Stimulated activated CD8-positive, alpha-beta memory T cell treated with anti-CD3 and anti-CD28 coated beads, Interleukin-7, amount 100 ng/mL, for 1 hour (primary cell): ENCODE measurements at places on chromosomes 6 and 20.

DNA sequence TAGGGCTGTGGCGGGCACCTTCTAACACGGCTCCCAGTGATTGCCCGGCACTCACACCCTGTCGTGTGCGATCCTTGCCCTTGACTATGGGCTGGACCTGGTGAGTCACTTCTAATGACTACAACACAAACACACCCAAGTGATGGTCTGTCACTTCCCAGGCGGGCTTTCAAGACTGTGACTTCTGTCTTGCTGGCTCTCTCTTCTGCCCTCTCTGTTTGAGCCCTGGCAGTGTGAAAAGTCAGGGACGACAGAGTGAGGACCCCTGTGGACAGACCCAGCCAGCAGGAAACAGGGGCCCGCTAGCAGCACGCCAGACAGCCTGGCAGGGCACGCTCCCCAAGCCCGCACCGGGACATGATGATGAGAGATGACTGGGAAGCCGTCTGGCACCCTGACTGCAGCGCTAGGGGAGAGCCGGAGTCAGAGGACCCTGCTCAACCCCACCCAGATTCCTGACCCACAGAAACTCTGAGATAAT, 43.0 kb downstream of the KIF16B start:
- DNase-seq = no peak

DNA sequence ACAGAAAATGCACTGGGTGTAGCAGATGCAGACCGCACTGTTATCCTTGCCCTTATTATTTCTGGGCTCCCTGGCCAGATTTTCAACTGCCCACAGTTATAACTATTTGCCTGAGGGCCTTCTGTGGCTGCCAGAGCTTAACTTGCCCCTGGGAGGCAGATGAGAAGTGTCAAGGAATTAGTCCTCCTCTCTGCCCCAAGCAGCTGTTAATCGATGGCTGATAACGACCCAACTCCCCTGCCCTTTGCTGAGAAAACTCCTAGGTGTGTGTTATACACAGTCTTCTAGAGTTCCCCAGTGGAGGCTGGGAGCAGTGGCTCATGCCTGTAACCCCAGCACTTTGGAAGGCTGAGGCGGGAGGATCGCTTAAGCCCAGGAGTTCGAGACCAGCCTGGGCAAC, 44.4 kb upstream of the SHLD1 start:
- no peak for DNase-seq

- DNase-seq = no peak
Measured at GRCh38 chr6:152404086-152404857, 232.9 kb downstream of the SYNE1 start.

DNA sequence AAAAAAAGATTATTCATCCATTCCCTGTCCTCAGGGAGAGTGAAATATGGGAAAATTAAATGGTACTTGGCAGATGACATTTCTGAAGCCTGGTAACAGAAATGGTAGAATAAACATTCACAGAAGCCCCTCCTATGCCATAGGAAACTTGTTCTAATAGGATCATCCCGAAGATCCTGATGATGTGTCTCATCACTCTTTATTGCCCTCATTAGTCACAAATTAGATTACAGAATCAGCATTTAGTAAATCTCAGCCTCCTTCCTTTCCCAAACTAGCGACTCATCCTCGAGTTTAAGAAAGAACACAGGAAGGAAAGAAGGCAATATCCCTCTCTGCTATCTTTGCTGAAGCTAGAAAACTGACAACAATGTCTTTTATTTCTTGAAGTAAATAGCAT, 154.4 kb downstream of the TMEM200A start:
- DNase-seq = no peak

- DNase-seq = no peak
Measured at GRCh38 chr6:39287601-39288000, 26.6 kb downstream of the KCNK17 start.

- no peak for DNase-seq
Measured at GRCh38 chr20:37503256-37503927, 17.7 kb upstream of the NNAT start.

GRCh38 chr6:136178749-136179148, 71.4 kb downstream of the MTFR2 start:
- no peak for DNase-seq

GRCh38 chr6:99661870-99662269, 55.2 kb downstream of the PRDM13 start:
- no peak for DNase-seq

GRCh38 chr6:23696992-23697391, 429.0 kb upstream of the NRSN1 start:
- no peak for DNase-seq

DNA sequence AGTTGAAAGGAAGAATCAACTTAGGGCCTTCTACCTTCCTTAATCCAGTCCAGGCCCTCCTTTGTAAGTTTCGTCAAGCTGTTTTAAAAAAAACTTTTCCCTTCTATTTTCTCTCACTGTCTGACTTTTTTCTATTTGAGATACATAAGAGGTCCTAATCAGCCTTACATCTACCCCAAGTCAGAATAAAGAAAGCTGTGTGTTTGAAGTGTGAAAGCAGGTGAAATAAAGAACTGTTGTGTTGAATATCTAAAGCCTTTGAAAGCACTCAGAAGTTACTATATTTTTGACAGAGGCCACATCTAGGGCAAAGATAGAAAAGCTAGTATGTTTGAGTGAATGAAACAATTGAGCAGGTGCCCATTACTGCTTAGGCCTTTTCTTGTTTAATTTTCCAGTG, 35.5 kb downstream of the SH3BGRL2 start:
- DNase-seq = no peak

- no peak for DNase-seq
Measured at GRCh38 chr6:105949869-105950268, 136.3 kb upstream of the PRDM1 start.

DNA sequence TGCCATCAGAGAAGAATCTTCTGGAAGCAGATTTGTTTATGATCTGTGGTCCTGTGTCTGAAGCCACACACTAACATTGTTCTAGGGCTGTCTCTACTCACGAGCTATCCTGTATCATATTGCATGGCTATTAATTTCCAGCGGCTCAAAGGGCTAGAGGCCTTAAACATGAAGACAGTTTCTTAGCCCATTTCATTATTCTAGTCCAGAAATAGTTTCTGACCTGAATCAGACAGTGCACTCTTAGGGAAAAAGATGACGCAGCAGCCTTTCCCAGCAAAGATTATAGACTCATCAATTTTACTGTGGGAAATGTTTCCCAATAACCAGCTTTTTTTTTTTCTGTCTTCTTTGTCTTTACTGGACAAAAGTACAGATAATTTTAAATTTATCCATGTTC, 105.3 kb upstream of the SUPT3H start:
- DNase-seq = no peak

GRCh38 chr6:79072640-79073181, 5.3 kb downstream of the PHIP start:
- no peak for DNase-seq

DNA sequence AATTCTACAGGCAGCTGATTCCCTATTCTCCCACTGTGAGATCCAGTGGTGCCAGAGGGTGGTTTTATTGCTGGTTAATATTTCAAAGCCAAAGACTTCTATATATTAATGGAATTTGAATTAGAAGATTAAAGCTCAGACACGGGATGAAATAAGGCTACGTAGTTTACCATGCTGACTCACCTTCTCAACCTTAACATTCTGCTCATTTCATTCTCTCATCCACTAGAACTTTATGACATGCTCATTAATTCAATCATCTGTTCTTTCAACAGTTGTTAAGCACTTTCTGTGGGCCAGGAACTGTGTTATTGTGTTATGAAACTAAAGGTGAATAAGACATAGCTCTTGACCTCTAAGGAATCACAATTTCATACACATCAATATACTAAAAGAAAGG, 456.9 kb upstream of the MAP3K7 start:
- DNase-seq = no peak

DNA sequence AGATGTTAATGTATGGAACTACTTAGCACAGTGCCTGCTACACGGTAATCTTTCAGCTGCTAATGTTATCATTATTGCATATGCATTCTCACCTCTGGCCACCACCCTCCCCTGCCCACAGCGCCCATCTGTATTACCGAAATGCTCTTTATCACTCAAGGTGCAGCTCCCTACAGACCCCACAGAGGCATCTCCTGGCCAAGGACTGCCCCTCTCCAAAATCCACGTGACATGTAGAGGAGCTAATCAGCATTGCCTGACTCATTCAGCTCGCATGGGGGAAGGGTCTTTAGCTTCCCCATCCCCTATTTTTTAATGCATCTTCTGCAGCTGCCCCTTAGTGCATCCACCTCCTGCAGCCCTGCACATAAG, 41.8 kb downstream of the SLC22A23 start:
- no peak for DNase-seq

- DNase-seq = no peak
Measured at GRCh38 chr6:45477278-45477677, 99.5 kb upstream of the SUPT3H start.

DNA sequence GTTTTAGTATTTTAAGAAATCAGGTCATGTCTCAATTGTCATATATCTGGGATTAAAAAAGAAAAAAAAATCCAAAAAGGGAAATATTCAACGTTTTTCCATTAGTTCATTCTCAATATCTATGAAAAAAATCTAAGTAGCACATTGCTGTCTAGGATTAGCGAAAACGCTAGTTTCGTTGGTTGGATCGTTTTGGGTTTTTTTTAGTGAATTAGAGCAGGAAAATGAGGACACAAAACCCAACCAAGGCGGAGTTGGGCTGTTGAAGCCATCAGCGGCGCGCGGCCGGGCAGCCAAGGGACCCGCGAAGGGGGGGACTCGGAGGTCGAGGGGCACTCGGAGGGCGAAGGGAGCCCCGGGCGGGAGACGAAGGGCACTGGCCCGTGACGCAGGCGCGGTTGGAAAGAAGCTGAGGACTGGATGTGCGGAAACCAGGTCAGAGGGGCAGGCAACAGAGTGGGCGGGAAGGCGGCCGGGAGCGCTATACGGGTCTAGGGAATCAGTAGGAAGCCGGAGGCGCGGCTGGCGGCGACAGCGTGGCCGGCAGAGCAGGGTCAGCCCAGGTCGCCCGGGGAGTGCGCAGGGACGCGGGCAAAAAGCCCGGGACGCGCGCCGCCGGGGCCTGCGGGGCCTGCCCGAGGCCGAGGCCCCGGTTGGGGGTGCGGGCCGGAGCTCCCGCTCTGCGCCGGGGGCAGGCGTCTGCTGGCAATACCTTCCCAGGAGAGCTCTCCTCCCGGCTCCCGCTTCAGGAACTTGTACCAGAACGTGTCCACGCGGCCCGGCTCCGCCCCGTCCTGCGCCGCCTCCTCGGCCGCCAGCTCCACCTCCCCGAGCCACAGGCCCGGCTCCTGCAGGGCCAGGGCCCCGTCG, 599 bp downstream of the EPM2A start:
- peak; percentile 44 for DNase-seq

DNA sequence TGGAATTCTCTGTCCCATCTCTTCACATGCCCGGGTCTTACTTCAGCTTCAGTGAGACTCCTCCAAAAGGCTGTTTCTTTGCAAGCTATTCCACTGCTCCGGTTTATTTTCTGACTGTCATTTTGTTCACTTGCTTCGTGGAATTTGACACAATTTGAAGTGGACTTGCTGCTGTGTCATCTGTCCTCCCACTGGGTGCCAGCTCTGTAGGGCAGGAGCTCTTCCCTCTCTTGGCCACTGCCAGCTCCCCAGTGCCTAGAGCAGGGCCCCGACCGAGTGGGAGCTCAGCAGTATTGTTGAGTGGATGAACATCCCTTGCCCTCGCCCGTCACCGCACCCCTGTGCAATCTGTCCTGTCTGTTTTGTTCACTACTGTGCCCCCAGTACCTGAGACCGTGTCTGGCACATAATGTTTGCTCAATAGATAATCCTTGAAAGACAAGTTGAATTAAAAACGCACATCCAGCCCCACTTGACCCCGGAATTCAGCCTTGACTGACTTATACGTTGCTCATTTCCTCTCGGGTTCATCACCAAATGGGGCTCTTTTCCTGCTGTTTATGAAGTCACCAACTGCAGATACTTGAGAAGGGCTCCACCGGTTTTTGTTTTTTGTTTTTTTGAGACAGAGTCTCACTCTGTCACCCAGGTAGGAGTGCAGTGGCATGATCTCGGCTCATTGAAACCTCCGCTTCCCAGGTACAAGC, 170.3 kb upstream of the KCNG1 start:
- DNase-seq = no peak

- no peak for DNase-seq
Measured at GRCh38 chr20:41275301-41275731, 42.2 kb downstream of the ZHX3 start.

DNA sequence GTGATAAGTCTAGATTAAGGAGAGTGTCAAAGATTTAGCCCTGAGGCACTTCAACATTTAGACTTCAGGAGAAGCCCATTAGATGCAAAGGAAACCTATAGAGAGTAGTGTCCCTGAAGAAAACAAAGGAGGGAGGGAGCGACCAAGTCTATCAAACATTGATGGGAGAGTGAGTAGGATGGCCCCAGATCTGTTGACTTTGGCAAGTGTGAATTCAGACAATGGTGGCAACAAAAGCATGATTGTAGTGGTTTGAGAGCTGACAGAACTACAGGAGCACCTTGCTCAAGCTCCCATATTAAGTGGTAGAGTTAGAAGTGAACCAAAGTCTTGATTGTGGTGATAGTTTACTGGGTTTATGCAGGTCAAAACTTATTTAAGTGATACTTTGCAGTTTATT, 979 bp upstream of the ABCF1 start:
- no peak for DNase-seq

DNA sequence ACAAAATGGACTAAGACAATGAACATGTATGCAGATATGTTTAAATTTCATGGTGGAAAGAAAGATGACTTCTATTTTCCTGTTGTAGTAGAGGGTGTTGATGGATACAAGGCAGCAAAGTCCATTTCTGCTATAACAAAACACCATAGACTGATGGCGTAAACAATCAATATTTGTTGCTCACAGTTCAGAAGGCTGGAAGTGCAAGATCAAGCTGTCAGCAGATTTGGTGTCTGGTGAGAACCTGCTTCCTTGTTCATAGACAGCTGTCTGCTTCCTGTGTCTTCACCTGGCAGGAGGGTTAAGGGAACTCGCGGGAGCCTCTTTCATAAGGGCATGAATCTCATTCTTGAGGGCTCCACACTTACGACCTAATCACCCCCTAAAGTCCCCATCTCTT, 83.0 kb upstream of the ELOVL5 start:
- no peak for DNase-seq

DNA sequence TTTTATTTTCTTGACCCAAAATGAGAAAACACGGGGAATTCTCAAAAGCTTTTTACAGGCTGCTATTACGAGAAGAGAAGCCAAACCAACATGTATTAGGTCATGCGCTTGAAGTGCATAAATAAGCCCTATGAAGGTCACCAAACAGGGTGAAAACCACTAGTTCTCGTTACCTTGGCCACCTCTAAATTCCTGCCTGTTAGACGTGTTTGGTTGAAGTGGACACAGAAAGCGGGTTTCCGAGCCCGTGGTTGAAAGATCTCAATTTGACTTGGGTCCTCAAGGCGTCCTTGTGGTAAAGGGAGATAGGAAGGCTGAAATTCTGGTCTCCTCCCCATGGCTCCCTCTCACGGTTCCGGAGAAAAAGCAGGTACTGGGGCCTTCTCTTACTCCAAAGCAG, 6.2 kb downstream of the EYA2 start:
- no peak for DNase-seq

DNA sequence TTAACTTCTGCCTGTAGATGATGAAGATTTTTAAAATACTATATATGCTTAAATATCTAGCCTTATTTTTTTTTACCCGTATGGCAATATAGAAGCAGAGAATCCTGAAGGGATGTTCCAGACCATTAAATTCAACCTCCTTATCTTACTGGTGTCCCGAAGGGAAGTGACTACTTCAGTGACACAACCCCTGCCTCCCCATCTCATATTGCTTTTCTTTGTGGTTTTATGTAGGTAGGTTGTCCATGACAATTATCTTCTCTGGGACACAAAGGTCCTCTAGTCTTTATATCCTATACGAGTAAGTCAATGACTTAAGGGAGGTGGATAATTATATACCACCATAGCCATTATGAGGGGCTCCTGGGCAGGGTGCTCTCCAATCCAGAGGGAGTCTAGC, 57.4 kb upstream of the EMILIN3 start:
- no peak for DNase-seq
